ENCODE measurements at places on chromosomes 16 and 17.

- DNase-seq, result no peak
These were observed 2.9 kb downstream of the ARSG start for GRCh38 chr17:68294196-68294555.

- DNase-seq, result no peak
These were observed 647 bp downstream of the PRSS8 start for GRCh38 chr16:31134625-31135534.

DNA sequence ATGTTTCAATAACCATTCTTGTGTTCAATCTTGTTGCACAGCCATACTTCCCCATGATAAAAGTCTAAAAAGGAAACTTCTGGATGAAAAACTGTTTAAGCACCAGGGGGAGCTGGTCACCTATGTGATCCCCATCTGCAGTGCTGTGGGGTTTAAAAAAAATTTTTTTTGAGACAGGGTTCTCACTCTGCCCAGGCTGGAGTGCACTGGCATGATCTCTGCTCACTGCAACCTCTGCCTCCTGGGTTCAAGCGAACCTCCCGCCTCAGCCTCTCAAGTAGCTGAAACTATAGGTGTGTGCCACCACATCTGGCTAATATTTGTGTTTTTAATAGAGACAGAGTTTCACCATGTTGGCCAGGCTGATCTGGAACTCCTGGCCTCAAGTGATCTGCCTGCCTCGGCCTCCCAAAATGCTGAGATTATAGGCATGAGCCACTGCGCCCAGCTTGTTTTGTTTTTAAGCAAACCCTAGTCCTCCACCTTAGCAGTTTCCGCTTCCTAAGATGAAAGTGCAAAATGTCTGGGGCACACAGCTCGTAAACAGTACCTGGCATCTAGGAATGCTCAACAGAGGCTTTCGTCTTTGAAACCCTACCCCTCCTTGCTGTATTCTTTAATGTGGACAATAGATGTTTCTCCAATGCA lies 25.4 kb downstream of the DNAJA2 start:
- DNase-seq, result no peak

GRCh38 chr17:59746849-59747445 lies 39.5 kb downstream of the VMP1 start:
- no peak for DNase-seq

- DNase-seq, result peak; percentile 61
These were observed 93.7 kb downstream of the PMP22 start for GRCh38 chr17:15171167-15172047.

GRCh38 chr17:28547623-28548416 lies 4.6 kb downstream of the UNC119 start:
- peak; percentile 43 for DNase-seq

GRCh38 chr16:84459941-84460405 lies 44.5 kb downstream of the MEAK7 start:
- DNase-seq, result no peak

DNA sequence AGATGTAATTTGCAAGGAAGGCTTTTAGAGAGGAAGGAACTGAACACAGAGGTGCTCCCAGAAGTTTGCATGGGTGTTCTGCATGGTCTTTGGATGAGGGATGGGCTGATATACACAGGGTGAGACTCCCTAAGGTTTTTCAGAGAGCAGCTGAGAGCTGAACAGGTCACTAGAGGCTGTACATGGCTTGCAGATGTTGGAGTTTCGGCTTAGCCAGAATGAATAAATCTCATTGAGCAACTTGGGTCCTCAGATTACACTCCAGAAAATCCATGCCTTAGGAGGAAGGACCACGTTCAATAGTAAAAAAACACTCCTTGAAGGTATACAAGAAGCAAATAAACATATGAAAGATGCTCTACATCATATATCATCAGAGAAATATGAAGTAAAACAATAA lies 7.5 kb upstream of the ITGB3 start:
- no peak for DNase-seq
